ENCODE measurements at places on chromosomes 2 and 18. TPM values are rescaled to one million over a fixed set of nuclear protein-coding genes. Genes with fewer than 3 reads are reported as not detected.

Gene TSPYL6
- total RNA-seq, result not detected

Gene CREG2
- not detected for total RNA-seq

Gene IL36RN
- total RNA-seq, result not detected

Gene SNTG2
- total RNA-seq, result 5.3 TPM

Gene HOXD9
- not detected for total RNA-seq

Gene FIGN
- total RNA-seq, result not detected

Gene VWC2L
- not detected for total RNA-seq

Gene FOXD4L1
- total RNA-seq, result not detected

Gene C18orf54
- 0.42 TPM for total RNA-seq

Gene KYNU
- not detected for total RNA-seq

Gene IL37
- not detected for total RNA-seq

Gene HOXD12
- not detected for total RNA-seq

Gene SPDYA
- 11.8 TPM for total RNA-seq

Gene SFTPB
- total RNA-seq, result not detected

Gene AQP12B
- total RNA-seq, result not detected

Gene FNDC4
- total RNA-seq, result 0.49 TPM

Gene ACMSD
- total RNA-seq, result not detected

Gene IGFBP2
- 0.73 TPM for total RNA-seq

Gene IL1B
- 0.81 TPM for total RNA-seq

Gene MAP3K19
- not detected for total RNA-seq

Gene OST4
- total RNA-seq, result 252 TPM

Gene CPLX4
- total RNA-seq, result not detected

Measured in CD8-positive, alpha-beta T cell (primary cell).